NCI-H187 (cell line): ENCODE measurements at places on chromosomes 2 and 18.

- no peak for DNase-seq
Measured at GRCh38 chr2:189698020-189698887, 23.8 kb downstream of the ANKAR start.

DNA sequence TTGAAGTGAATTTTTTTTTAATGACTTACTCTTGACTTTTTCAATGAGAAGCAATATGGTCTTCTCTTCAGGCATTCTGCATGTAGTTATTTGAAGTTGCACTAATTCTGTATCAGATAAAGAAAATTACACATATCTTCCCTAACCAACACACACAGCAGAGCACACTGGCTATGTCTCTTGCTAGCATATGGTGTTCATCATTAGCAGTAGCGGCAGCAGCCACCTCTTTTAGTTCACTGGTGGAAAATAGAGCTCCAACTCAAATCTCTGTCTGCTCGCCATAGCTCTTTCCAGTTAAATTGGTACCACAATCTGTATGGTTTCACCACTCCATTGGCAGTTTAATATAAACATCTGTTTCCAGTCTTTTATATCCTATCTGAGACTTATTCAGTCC is 278.1 kb upstream of the ZEB2 start:
- no peak for DNase-seq

- DNase-seq = no peak
Measured at GRCh38 chr2:207260947-207261346, 95.2 kb upstream of the KLF7 start.

- no peak for DNase-seq
Measured at GRCh38 chr2:152600697-152601096, 116.6 kb downstream of the PRPF40A start.

- no peak for DNase-seq
Measured at GRCh38 chr2:239523147-239523953, 122.5 kb upstream of the HDAC4 start.

GRCh38 chr2:29841386-29842004 is 79.9 kb downstream of the ALK start:
- no peak for DNase-seq

DNA sequence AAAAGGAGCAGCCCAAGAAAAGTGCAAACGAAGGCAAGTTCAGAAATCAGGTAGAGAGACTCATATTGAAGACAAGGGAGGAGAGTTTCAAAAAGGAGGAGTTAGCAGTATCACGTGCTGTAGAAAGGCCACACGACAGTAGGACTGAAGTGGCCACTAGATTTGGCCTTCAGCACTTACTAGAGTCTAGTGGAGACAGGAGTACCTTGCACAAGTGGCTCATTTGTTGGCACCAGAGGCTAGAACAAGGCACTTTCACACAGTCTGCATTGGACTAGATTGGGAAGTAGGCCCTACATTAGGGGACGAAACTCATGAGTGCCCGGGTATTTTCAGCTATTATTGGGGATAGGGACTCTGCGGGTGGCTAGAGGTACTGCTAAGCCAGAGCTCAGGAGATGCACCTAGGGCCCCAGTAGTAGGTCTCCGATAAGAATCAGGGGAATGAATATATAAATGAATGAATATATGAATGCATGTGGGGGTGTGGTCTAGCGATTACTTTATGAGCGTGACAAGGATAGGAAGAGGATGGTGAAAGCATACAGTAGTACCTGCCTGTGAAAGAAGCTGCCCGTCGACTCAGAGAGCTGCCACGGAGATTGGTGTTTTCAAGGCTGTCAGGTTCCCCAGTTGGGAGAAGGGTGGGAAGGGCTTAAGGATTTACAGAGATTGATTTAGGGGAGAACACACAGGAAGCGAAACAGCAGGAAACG is 1.4 kb upstream of the NCOA1 start:
- DNase-seq = no peak

DNA sequence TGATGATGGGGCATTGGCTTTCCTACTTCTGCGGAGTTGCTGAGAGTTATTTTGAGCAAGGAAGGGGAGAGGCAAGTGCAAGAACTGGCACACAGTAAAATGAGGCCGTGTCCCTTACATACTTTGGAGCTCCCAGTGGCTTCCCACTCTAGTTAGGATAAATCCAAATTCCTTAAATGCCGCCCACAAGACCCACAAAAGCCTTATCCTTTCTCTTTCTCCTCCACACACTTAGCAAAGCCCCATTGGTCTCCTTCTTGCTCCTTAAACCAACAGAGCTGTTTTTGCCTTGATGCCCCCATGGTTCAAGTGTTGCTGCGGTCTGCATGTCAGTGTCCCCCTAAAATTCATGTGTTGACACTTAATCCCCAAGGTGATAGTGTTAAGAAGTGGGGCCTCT is 24.3 kb downstream of the TMEM247 start:
- no peak for DNase-seq

GRCh38 chr2:129847043-129847442 is 132.4 kb upstream of the RAB6C start:
- DNase-seq = no peak
